NCI-H187 (cell line): ENCODE measurements at places on chromosomes 16 and 17.
A peak's percentile ranks its signal among the peaks of the same experiment; 100 is the strongest.

DNA sequence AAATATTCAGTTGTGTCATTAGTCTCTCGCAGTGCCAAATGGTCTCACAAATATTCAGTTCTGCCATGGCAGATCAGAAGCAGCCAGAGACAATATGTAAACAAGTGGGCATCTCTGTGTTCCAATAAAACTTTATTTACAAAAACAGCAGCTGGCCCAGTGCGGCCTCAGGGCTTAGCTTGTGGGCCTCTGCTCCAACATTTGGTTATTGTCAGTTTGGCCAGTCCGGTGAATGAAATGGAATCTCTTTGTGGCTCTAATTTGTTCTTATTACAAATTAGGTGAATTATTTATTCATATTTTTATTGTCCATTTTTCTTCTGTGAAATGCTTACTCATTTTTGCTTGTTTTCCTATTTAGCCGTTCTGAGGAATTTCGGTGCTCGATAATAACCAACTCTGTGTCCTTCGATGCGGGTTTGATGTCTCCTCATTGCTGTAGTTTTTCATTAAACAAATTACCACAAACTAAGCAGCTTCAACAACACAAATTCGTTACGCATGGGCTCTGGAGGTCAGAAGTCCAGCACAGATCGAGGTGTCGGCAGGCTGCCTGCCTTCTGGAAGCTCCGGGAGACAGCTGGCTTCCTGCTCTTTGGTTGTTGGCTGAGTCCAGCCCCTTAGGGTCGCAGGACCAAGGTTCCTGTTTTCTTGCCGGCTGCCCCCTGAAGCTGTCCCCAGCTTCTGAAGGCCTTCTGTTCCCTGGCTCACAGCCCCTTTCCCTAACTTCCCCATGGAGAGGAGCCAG is 4.1 kb upstream of the SLC38A10 start:
- no peak for DNase-seq

GRCh38 chr17:10151667-10152496 is 46.5 kb downstream of the GAS7 start:
- DNase-seq: no peak

GRCh38 chr16:769934-770333 is 9.4 kb downstream of the MSLN start:
- DNase-seq: no peak

- DNase-seq: peak; percentile 2
These were observed 276.5 kb downstream of the XYLT1 start for GRCh38 chr16:17194190-17194780.

DNA sequence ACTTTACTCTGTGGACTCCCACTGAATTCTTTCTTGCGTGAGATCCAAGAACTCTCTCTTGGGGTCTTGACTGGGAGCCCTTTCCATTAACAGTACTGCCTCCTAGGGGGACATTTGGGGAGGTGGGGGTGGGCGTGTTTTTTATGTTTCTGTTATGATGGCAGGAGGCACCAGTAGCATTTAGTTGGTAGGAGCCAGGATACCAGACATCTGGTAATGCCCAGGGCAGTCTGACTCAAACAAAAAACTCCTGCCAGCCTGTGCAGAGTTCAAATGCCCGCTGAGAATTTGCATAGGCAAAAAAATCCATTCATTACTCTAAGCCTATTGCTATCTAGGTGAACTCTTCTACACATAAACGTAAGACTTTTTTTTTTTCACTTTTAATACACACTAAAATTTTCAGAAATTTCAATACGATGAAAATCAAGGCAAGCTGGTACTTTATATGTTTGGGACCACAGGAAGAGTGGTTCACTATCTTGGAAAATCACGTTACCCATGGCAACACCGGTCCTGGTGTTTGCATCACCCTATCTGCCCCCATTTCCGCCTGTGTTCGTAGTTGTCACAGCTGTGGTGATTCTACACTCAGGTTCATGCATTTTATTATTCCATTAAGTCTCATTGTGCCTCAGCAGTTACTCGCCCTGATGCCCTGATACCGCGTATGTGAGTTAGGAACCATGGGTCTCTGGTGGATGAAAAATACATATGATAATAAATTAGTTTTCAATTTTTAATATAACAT is 121.1 kb upstream of the XYLT1 start:
- DNase-seq: no peak

- no peak for DNase-seq
These were observed 52.0 kb upstream of the TEX2 start for GRCh38 chr17:64315032-64315490.

GRCh38 chr17:48543854-48544348 is 1.0 kb downstream of the HOXB2 start:
- no peak for DNase-seq

GRCh38 chr16:24775455-24775854 is 46.0 kb downstream of the TNRC6A start:
- DNase-seq: no peak

DNA sequence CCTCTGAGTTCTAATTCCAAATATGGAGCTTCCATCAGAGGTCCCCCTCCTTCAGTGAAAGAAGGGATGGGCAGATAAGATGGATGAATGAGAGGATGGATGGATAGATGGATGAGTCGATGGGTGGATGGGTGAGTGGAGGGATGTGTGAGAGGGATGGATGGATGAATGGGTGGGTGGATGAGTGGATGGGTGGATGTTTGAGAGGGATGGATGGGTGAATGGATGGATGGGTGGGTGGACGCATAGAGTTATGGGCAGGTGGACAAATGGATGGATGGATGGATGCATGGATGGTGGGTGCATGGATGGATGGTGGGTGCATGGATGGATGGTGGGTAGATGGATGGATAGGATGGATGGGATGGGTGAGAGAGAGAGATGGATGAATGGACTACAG is 69.0 kb downstream of the MGAT5B start:
- DNase-seq: no peak

- DNase-seq: no peak
These were observed 1.0 kb downstream of the FOXJ1 start for GRCh38 chr17:76139801-76140660.

- no peak for DNase-seq
These were observed 404.8 kb downstream of the CDH13 start for GRCh38 chr16:83031524-83031923.

DNA sequence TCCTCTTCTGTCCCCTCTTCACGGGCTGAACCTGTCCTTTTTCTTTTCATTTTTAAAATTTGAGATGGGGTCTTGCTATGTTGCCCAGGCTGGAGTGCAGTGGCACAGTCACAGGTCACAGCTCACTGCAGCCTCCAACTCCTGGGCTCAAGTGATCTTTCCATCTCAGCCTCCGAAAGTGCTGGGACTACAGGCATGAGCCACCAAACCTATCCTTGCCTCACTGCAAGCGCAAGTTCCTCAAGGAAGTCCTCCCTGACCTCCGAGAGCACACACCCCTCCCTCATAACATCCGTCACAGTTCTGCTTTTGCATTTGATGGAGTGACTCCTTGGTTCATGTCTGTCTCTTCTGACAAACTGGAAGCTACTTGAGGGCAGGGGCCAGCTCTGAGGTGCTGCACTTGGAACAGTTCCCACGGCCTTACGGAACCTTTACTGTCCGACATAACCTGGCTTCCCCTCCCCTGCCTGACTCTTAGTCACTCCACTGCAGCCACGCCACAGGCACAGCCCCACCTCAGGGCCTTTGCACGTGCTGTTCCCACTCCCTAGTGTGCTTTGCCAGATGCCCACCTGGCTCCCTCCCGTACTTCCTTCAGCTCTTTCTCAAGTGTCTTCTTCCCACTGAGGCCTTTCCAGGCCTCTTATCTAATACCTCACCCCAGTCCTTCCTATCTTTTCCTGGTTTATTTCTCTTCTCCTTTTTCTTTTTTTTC is 4.4 kb downstream of the TBX6 start:
- DNase-seq: no peak

DNA sequence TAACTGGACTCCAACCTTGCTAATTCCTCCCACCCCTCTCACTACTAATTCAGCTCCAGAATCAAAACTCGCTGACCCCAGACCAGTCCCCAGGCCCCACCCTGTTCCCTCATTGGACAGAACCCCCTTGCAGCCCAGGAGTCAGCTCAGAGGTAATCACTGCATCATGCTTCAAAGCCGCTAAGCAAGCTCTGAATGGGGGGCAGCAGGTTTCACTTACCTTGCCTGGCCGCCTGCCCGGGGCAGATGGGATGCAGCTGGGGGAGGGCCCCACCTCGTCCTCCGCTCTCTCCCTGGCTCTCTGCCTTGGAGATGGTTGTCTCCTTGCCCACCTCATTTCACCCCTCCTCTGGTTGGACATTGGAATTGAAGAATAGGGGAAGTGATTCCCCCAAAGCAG is 4.8 kb upstream of the NGFR start:
- no peak for DNase-seq

- DNase-seq: no peak
These were observed 131.6 kb upstream of the PLCG2 start for GRCh38 chr16:81647527-81647926.

GRCh38 chr17:51322390-51323029 is 62.2 kb downstream of the UTP18 start:
- DNase-seq: no peak

DNA sequence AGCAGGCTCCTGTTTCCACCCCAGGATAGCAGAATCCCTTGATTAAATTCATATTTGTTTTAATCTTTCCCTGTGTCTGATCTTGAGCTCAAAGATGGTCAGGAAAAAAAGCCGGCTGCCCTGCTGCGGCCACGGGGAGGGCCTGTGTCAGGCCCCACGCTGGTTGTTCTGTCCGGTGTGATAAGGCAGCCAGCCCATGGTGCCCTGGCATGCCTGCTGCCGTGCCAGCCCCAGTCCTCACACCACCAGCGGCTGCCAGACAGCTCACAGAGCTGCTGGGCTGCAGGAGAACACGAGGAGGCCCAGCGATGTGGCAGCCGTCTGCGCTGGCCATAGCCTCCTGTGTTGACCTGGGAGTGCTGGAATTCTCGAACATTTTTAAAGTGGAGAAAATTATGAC is 34.7 kb upstream of the BRD7 start:
- no peak for DNase-seq

DNA sequence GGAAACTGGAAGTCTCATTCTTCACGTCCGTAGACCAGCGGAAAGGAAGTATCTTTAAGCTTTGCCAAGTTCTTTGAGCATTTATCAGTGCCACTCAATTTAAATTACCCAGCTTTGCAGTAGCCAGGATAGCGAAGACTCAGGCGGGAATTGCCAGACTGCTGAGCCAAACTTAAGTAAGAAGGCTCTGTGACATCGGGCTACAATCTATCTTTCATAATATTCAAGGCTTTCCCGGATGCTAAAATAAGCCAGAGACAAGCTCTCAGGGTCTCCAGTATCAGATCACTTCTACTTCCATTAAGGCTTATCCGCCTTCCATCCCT is 436 bp upstream of the BRIP1 start:
- no peak for DNase-seq

- DNase-seq: no peak
These were observed 259.0 kb downstream of the HS3ST4 start for GRCh38 chr16:25950586-25951281.

- no peak for DNase-seq
These were observed 72.4 kb downstream of the CES1 start for GRCh38 chr16:55760310-55761001.

GRCh38 chr16:66070140-66070917 is 296.2 kb upstream of the CDH5 start:
- DNase-seq: no peak

DNA sequence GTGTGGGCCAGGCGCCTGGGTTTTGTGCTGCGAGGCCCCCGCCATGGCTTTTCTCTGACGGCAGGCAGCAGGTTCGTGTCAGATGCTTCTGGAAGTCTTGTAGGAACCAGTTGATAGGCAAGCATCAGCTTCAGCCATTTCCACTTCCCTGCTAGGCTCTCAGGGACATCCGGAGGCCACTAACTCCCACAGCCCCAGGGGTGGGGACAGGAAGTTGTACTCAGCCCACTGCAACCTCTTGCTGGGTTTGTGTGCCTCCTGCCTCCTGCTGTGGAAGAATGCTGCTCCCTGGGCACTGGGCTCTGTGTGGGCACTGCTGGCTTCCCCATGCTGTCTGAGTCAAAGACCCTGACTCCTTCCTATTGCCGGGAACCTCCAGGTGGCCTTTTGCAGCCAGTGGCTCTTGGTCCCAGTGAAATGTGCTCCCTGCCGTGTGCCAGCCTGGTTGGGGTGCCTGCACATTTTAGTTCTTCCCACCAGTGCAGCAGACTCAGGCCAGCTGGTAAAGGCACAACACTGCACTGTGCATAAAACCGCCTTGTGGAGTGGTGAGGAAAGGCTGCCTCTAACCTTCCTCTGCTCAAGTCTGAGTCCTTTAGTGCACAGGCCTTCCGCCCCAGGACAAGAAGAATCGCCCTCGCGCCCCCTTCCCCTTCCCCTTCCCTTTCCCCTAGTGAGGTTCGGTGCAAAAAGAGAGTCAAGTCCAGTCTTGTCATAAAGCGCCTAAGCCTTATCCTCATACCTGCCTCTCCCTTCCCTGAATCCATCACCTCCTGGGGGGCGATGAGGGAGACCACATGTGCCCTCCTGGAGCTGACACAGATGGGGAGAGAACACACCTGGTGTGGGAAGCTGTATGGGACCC is 16.6 kb downstream of the LDHD start:
- no peak for DNase-seq

DNA sequence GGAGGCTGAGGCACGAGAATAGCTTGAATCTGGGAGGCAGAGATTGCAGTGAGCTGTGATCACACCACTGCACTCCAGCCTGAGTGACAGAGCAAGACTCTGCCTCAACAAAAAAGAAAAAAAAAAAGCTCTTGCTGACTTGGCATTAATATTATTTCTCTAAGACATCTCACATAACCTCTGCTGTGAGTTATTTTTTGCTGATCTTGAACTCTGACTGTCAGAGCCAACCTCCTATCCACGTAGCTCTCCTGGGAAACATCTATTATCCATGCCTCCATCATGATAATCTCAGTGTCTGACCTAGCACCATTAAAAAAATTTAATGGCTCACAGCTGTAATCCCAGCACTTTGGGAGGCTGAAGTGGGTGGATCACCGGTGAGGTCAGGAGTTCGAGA is 12.7 kb upstream of the ULK2 start:
- DNase-seq: no peak

- no peak for DNase-seq
These were observed 3.0 kb downstream of the SYNGR3 start for GRCh38 chr16:1992704-1993317.

DNA sequence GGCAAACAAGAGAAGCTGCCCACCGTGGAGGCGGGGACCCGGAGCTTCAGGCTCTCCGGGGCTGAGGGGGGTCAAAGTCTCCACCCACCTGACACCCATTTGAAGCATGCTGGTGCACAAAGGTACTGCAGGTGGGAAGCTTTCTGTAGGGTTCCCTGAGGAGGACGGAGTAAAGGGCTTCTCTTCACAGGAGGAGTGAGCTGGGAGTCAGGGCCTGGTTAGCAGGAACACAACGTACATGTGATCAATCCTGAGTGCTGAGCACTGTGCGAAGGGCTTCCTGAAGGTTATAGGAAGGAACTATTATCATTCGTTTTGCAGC is 252.9 kb upstream of the RPL38 start:
- DNase-seq: no peak

DNA sequence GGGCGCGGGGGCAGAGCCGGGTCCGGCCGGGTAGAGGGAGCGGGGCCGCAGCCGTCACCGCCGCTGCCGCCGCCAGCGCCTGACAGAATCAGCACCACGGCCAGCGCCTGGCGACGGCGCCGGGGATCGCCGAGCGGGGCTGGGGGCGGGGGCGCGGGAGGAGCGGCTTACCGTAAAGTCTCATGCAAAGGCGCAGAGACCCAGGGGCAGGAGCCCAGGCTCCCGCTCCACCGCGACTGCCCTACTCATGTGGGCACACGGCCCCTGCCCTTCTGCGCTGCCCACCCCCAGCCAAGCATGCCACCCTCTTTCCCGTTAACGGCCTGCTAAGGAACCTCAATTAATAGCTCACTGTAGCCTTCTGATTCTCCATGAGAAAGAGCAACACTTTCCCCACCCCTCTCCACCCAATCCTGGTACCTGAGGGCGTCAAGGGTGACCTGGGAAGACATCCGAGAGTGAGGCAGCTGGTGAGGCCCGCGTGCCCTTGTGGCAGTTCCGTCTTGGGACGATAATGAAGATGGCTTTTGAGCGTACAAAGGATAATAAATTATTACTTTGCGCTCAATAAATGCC is at the start of gene SEZ6:
TSS of gene SEZ6 (minus strand) at position 98 of the 576 bp plus-strand sequence. CDS start 164 bp downstream, outside the sequence.
- peak; percentile 58 for DNase-seq
